Ovary (tissue), 10 donors: ENCODE measurements at places on chromosomes 2 and 18.

DNA sequence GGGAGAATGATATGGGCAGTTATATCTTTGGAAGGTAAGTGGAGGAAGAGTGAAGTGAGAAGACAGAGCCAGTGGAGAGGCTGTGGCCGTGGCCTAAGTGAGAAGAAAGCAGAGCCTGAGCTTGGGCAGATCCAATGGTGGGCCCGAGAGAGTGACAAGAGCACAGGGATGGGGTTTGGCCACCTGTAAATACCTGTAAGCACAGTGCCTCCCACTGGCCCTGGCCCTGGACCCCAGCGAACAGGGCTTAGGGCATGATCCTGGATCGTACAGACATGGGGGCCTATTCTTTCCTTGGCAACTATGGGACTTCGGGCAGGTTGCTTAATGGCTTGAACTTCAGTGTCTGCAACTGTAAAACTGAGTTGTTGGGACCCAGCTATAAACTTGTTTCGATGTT lies 44.1 kb downstream of the MTCL1 start:
- no peak for DNase-seq

DNA sequence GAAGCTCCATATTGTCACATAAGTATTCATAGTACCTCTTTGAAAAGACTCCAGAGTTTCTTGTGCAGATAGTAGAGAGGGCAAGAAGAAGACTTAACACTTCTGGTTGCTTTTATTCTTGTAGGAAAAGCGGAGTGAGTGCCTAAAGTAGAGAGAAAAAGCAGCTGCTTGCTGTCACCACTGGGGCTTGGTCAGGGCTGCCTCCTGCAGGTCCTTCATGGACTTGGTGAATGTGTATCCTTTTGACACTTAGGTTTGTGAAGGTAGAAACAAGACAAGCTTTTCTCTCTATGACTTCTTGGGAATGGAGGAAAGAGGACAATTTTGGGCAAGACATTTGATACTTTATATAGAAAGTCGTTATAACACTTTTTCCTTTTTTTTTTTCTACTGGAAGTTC lies 312.8 kb upstream of the FANCL start:
- DNase-seq = no peak

DNA sequence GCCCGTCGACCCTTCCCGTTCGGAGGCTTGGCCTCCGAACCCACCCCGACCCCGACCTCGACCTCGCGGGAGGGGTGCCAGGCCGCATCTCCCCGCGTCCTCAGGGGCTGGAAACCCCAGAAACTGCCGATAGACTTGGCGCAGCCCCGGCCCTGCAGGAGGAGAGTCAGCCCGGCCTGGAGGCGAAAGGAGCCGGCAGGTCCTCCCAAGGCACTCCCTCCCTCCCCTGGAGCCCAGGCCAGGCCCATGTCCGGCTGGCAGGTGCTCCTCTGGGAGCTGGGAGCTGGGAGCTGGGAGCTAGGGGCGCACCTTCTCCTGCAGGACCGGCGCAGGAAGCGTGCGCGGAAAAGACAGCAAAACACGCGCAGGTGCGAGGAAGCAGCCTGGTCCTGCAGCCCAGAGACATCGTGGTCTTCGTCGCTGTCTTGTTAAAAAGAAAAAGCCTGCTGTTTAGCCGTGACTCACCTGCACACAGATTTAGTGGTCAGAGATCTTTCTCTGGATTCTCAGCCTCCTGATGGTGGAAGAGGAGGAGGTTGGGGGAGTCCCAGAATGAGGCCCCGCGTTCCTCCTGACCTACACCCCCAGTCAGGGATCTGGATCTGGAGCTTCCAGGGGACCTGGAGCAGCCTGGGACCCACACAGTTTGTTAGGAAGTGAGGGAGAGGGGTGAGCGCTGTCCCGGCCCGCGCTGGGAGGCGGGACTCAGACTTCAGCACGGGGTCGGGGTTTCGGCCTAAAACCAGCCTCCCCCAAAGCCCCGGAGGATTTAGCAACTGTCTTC lies 660 bp upstream of the MBP start:
- peak; percentile 70 for DNase-seq

- no peak for DNase-seq
Observed at GRCh38 chr2:208531361-208531760, 124.8 kb downstream of the PTH2R start.

DNA sequence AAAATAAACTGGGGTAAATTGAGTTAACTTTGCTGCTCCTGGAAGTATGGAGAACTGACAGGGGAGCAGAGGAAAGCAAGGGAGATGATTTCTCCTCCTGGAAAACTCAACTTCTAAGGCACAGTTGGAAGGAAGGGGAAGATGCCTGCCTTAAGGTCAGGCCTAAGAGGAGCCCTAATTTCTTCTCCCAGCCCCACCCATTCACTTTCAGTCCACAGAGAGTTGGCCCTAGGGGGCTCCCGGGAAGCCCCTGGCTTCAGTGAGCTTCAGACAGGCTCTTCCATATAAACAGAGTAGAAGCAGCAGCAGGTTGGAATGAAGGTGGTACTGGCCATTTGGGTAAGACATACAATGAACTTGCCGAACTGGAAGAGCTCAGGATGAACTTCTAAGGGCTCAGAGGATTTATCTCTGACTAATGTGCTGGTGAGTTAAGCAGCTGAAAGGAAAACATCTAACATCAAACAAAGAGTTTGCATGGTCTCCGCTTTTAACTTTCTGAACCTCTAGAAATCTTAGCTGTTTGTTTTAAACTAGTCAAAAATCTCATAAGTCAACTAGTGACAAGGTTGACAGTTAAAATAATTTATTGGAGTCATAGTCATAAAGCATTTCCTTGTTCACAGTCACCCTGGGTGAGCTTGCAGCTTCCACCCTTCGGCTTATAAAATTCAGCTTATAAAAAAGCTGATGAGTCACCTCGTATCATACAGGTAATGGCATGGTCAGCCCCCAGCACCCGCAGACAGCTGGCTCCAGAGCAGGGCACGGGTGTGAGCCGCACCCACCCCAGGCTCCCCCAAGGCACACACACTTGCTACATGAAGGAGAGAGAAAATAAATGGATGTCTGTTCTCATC lies 9.8 kb downstream of the MALL start:
- DNase-seq = no peak

DNA sequence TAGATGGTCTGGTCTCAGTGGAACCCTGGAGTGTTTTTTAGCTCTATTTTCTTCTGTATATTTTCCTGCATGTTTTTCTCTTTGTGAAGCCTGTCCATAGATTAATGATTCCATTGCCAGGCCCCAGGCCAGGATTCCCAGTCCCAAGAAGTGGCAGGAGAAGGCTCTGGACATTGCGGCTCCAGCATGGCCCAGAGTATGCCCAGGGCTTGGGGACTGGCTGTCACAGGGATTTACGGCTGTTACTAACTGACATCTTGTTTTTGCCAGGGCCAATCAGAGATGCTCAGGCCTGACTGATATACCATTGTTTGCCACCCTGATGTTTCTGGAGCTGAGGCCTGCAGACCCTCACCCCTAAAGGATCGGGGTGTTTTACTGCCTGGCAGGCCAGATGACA lies 59.0 kb downstream of the PRKCE start:
- no peak for DNase-seq

DNA sequence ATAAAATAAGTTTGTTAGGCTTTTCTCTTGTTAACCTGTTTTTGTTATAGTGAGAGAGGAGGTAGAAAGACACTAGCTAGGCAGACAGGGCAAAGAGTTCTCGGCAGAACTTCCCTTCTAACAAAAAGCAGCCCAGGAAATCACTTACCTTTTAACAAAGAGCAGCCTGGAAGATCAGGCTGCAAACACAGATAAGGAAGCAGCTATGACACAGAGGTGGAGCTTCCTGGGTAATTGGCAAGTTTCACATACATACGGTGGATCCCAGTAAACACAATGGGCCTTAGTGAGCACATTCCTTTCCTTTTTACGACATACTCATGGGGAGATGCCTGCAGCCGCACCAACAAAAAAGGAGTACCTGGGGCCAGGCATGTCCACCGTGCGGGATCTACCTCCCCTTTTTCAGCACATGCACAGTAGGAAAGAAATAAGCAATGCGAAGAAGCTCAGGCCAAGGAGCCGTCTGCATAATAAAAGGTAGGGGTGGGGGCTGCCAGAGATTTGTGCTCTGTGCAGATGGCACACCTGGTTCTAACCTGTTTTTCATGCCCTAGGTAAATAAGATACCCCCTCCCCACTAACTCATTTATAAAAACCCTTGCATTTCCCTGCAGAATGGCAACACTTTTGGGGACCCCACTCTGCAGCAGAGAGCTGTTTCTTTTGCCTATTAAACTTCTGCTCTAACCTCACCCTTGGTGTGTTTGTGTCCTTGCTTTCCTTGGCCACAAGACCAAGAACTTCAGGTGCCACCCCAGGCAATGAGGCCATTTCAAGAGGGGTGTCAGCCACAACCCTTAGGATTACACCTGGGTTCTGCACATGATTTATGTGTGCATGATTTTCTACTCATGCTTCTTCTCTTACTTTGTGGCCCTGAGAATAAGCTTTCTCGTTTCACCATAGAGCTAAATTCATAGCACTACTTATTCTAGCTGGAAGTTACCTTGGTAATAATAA lies 26.5 kb downstream of the MDH1 start:
- no peak for DNase-seq

DNA sequence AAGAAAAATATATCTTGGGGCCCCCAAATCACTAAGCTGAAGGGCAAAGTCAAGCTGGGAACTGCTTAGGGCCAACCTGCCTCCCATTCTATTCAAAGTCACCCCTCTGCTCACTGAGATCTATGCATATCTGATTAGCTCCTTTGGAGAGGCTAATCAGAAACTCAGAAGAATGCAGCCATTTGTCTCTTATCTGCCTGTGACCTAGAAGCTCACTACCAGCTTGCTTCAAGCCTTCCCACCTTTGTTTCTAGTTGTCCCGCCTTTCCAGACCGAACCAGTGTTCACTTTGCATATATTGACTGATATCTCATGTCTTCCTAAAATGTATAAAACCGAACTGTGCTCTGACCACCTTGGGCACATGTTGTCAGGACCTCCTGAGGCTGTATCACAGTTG lies 479.4 kb downstream of the METTL4 start:
- no peak for DNase-seq

- no peak for DNase-seq
Observed at GRCh38 chr18:22094358-22094734, 75.0 kb upstream of the GATA6 start.

DNA sequence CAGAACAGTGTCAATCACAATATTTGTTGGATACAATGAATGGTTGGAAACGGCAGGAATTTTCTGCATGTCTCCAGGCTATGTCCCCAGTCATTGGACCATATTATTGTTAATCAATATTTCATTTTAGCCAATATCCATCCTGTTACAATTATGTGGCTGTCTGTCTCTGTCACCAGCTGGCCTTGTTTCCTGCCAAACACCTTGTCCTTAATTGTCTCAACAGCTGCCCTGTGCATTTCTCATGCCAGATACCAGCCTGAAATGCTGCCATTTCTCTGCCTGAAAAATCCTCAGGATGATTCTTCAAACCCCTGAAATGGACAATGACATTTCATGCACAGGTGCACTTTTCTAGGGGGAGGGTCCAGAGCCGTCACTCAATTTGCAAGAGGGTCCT lies 170.6 kb downstream of the ALPK2 start:
- DNase-seq = no peak

- DNase-seq = no peak
Observed at GRCh38 chr2:217413193-217413592, 553.3 kb upstream of the TNP1 start.

GRCh38 chr2:195121341-195121740 lies 535.7 kb upstream of the SLC39A10 start:
- no peak for DNase-seq

DNA sequence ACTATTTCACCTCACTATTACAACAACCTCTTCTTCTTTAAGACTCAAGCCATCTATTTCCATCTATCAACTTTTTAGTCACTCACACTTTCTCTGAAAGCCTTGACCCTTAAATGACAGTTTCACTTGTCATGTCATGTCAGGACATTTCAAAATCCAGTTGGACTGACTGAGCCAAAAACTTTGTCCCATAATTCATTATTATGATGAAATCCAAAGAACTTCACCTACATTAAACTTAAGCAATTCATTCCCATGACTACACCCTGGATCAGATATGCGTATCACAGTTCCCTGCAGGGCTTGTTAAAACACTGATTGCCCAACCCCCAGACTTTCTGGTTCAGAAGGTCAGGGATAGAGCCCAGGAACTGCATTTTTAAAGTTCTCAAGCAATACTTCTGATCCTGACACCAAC lies 26.5 kb downstream of the LDAH start:
- no peak for DNase-seq

- no peak for DNase-seq
Observed at GRCh38 chr2:240294514-240294913, 140.9 kb upstream of the GPC1 start.

- no peak for DNase-seq
Observed at GRCh38 chr2:50088987-50089386, 934.7 kb upstream of the FSHR start.

- peak; percentile 81 for DNase-seq
Observed at GRCh38 chr2:27019931-27020855, 12.6 kb upstream of the TMEM214 start.

GRCh38 chr2:189999661-190000060 lies 62.9 kb downstream of the MSTN start:
- DNase-seq = no peak

DNA sequence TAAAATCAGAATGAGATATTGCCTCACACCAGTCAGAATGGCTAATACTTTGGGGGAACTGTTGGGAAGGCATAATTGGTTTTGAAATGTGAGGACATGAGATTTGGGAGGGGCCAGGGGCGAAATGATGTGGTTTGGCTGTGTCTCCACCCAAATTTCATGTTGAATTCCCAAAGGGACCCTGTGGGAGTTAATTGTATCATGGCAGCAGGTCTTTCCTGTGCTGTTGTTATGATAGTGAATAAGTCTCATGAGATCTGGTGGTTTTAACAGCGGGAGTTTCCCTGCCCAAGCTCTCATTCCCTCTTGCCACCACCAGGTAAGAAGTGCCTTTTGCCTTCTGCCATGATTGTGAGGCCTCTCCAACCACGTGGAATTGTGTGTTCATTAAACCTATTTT lies 59.6 kb downstream of the CSRNP3 start:
- no peak for DNase-seq

- no peak for DNase-seq
Observed at GRCh38 chr2:83331810-83332209, 1127.3 kb downstream of the SUCLG1 start.

DNA sequence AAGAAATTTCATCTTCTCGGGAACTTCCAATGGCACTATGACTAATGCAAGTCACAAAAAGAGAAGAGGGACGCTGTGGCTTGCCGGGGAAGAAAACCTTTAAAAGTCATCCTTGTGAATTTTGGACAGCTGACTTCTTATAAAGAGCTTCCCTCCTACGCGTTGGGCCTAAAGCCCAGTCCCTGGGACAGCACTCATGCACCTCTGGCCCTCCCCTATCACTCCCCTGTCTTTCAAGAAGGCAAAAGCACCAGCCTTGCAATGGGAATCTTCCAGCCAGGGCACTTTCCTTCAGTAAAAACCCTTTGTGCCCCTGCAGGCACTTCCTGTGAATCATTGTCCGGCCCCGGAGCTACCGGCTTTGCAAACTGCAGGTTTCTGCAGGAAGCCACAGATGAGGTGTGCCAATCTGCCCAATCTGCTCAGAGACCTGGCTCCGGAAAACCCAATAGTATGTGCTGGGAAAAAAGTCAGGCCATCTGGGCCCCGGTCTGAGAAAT lies 7.1 kb downstream of the MREG start:
- DNase-seq = no peak

- no peak for DNase-seq
Observed at GRCh38 chr18:46429130-46429529, 227.9 kb downstream of the LOXHD1 start.
